ENCODE measurements at places on chromosomes 2 and 18.

DNA sequence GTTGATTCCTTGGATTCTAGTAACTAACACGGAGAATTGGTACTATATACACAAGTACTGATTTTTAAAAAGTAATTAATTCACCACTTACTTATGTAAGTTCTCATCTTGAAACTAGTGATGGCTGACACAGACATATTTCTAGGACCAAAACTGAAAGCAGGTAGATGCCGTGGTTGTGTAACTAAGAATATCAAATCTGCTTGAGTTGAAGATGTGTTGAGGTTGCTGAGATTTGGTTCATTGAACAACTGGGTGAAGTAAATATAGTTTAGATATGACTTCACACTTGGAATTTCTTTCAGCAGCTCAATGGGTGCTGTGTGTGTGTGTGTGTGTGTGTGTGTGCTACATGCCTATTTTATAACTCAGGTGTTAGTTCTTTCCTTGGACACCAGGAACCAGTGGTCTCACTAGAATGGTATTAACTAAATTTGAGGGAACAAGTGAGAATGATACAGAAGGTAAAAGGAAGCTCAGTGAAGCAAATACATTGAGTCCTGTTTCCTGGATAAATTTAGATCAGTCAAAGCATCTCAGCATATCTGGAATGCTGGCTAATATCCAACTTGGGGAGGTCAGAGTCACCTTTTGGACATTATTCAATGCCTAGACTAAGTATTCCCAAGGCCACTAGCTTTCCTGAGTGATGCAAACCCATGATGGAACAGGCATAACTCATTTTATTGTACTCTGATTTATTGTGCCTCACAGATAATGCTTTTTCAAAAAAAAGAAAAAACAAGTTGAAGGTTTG is 110.7 kb upstream of the ZEB2 start:
- DNase-seq, result no peak

DNA sequence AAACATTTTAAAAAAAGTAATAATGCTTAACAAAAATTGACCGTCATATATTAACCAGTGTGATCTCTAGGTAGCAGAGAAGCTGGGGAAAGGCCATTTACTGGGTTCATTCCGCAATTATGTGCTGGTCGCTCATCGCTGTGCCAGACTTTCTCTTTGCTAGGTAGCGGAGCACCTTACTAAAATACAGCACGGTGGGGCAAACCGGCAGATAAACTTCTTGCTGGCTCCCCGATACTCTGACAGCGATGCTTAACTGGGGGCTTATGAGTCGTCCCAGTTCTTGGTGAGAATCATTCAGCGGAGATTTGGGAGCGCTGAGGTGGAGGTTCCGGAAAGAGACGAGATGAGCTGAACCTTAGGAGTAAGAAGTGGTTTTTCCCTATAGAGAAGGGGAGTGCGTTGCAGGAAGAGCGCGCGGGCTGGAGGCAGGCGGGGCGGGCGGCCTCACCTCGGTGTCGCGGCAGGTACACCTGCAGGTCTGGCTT is 605 bp downstream of the C2orf68 start:
- DNase-seq, result no peak

- no peak for DNase-seq
Observed at GRCh38 chr2:133362061-133362476, 206.2 kb downstream of the NCKAP5 start.

DNA sequence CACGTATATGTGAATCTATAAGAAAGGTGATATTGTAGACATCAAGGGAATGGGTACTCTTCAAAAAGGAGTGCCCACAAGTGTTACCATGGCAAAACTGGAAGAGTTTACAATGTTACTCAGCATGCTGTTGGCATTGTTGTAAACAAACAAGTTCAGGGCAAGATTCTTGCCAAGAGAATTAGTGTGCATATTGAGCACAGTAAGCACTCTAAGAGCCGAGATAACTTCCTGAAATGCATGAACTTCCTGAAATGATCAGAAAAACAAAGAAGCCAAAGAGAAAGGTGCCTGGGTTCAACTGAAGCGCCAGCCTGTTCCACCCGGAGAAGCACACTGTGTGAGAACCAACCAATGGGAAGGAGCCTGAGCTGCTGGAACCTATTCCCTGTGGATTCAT is 101.0 kb downstream of the HS6ST1 start:
- no peak for DNase-seq

GRCh38 chr2:118388771-118389170 is 300.5 kb downstream of the INSIG2 start:
- DNase-seq, result no peak

- no peak for DNase-seq
Observed at GRCh38 chr2:176856683-176857082, 355.9 kb upstream of the HNRNPA3 start.

DNA sequence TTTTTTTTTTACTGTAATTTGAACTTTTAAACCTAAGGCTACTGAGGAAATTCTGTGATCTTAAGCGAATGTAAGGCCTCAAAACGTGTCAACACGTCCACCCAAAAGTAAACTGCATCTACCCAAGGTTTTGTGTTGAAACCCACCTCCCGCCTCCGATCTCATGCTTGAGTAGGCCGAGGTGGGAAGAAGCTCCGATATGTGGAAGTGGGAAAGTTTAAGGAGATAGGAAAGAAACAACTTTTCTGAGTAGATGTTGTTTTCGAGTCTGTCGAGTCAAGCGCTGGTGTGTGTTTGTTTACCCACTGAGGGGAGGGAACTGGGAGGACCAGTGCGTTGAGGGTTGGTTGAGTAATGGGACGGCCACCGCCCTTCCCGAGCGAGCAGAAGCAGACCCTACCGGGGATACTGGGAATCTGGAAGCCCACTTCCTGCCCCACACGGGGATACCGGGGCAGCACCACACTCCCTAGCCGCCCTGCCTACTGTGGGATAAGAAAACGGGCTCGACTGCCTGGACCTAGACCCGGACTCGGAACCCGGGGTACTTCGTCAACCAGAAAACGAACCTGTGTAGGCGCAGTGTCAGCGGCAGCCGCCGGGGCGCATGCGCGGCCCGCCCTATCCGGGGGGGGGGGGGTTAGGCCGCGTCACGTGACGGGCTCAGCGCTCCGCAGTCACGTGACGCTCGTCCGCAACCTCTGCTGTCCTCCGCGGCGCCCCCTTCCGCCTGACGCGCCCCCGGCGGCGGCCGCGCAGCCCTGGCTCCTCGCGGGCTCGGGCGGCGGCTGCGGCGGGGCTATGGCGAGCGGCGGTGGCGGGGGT is at the start of gene RETREG2:
Gene RETREG2, plus strand, starts transcription at position 724 of the 825 bp plus-strand sequence. Its CDS starts 78 bp downstream, at position 802.
- DNase-seq, result peak; percentile 72

- DNase-seq, result no peak
Observed at GRCh38 chr2:237453671-237454070, 33.4 kb upstream of the MLPH start.

- DNase-seq, result no peak
Observed at GRCh38 chr2:113061896-113062770, 3.1 kb downstream of the IL36RN start.

DNA sequence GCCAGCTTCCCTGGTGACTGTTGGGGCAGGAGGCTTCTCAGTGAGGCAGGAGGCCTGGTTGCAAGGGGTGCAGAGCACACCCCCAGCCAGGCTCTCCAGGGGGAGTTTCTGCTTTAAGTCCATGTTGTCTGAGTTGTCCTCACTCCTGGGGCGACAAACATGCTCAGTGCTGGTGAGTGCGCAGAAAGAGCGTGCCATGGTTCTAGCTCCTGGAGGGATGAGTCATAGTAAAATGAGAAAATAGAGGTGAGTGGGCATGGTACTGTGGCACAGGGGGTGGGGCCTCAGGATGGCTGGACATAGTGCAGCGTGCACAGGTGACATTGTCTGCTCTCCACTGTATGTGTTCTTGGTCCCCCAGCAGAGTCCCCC is 457.2 kb upstream of the HS6ST1 start:
- no peak for DNase-seq

DNA sequence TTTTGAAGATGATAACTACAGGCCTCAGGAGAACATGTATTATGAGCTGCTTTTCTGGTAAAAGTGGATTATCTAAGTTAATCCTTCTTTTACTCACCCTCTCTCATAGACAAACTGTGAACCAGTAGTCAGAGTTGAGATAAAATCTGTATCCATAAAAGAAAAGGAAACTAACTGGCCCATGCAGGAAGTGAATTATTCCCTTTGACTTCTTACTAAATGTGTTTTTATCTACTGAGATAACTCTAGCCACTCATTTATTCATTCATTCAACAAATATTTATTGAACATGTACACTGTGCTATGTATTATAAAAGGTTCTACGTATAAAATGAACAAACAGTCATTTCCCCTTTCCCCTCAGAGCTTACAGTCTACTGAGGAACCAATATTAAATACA is 10.0 kb downstream of the WDR35 start:
- DNase-seq, result no peak

DNA sequence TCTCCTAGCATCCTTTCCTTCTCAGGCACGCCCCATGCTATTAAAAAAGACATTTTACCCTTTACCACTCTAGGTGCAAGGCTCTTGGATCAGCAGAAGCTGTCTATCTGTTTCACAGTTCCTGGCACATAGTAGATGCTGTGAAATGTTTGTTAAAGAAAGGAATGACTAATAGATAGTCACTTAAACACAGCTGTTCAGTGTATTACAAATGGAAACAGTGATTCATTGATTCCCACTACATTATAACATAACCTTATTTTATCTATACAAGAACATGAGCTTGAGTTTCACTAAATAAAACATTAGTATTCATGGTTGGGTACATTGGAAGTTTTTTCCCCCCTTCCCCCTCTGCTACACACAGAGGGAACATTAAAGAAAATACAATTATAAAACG is 142.1 kb downstream of the ASXL3 start:
- no peak for DNase-seq

- no peak for DNase-seq
Observed at GRCh38 chr2:155332016-155332415, 633.5 kb downstream of the KCNJ3 start.

GRCh38 chr2:131590366-131590765 is 62.7 kb downstream of the CCDC74A start:
- DNase-seq, result no peak

- no peak for DNase-seq
Observed at GRCh38 chr18:24791751-24792545, 331.5 kb downstream of the HRH4 start.

- no peak for DNase-seq
Observed at GRCh38 chr2:176105078-176105729, 1.9 kb upstream of the HOXD11 start.

GRCh38 chr2:140502951-140503630 is 1627.7 kb downstream of the LRP1B start:
- DNase-seq, result no peak

GRCh38 chr2:206328974-206329373 is 54.5 kb downstream of the ZDBF2 start:
- no peak for DNase-seq

DNA sequence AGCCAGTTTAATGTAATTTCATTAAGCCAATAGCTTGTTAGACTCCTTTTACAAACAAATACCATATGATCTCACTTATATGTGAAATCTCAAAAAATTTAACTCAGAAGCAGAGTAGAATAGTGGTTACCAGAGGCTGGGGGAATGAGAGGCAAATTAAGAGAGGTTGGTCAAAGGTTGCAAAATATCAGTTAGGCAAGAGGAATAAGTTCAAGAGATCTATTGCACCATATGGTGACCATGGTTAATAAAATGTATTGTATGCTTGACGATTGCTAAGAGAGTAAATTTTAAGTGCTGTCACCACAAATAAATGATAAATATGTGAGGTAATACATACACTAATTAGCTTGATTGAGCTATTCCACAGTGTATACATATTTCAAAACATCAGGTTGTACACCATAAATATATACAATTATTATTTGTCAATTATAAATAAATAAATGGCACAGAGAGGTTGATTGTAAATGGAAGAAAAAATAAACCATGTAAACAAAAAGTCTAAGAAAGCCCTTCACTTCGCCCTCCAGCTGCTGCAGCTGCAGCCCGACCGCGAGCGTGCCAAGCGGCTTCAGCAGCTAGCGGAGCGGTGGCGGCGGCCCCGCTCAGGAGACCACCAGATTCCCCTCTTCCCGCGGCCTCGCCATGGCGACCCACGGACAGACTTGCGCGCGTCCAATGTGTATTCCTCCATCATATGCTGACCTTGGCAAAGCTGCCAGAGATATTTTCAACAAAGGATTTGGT is 23.0 kb upstream of the ACTR2 start:
- DNase-seq, result no peak

DNA sequence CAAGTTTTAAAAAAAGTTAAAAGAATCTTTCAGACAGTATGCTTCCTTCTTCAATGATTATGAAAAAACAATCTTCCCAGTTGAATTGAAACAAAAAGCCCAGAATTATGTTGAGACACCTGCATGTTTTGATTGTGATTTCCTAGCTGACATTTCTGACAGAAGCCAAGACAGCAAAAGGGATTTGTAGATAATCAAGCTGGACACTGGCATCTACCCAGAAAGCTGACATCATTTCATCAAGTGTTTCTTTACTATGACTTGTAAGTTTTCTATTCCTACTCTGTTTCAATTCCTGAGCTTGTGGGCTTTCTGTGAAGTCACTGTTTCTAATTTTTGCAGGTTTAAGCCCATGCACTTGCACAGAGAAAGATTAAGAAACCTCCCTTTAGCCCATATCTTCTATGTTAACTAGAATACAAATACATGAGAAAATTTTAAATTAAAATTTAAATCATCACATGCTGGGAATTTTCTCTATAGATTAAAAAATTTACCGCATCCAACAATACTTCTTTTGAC is 82.9 kb upstream of the CCDC85A start:
- no peak for DNase-seq

DNA sequence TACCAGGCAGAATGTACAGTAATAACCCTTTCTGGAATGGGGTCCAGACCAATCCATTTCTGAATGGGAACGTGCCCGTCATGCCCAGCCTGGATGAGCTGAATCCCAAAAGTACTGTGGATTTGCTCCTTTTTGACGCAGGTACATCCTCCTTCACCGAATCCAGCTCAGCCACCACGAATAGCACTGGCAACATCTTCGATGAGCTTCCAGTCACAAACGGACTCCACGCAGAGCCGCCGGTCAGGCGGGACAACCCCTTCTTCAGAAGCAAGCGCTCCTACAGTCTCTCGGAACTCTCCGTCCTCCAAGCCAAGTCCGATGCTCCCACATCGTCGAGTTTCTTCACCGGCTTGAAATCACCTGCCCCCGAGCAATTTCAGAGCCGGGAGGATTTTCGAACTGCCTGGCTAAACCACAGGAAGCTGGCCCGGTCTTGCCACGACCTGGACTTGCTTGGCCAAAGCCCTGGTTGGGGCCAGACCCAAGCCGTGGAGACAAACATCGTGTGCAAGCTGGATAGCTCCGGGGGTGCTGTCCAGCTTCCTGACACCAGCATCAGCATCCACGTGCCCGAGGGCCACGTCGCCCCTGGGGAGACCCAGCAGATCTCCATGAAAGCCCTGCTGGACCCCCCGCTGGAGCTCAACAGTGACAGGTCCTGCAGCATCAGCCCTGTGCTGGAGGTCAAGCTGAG is 89.6 kb downstream of the SH3BP4 start:
- DNase-seq, result no peak

Measured in effector memory CD4-positive, alpha-beta T cell (primary cell).